Amniotic stem cell (primary cell): ENCODE measurements at places on chromosomes 5 and 9.

DNA sequence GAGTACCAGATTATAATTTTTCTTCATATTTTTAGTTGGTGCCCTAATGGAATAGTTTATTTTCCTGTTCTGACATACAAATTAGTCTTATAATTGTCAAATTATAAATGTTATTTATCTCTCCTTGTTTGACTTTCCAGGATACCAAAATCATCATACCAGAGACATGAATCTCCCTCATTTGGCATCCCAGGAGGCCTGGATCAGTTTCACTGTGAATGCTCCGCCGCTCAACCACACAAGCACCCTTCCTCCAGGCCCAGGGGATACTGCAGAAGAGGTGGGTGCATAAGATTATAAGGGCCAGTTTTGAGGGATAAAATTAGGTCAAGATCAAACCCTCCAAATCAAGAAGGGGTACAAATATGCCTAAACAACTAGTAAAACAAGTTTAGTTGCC lies 1229.3 kb downstream of the CDH12 start:
- no peak for DNase-seq

- no peak for DNase-seq
Observed at GRCh38 chr5:62786099-62786498, 207.5 kb downstream of the LRRC70 start.

DNA sequence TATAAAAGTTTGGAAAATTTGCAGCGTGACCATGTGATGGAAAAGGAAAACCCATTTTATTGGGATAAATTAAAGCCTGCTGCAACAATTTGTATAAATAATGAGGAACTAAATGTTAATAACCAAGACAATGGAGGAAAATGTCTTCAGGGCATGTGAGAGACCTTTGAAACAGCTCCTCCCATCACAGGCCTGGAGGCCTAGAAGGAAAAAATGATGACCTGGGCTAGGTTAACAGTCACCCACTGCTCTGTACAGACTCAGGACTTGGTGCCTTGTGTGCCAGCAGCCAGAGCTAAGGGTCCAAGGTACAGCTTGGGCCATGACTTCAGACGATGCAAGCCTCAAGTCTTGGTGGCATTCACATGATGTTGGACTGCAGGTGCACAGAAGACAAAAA lies 22.0 kb upstream of the UGT3A1 start:
- DNase-seq, result no peak

- no peak for DNase-seq
Observed at GRCh38 chr5:105752801-105753200, 1917.9 kb downstream of the EFNA5 start.

GRCh38 chr9:87684627-87685219 lies 41.2 kb upstream of the CTSL start:
- DNase-seq, result no peak

DNA sequence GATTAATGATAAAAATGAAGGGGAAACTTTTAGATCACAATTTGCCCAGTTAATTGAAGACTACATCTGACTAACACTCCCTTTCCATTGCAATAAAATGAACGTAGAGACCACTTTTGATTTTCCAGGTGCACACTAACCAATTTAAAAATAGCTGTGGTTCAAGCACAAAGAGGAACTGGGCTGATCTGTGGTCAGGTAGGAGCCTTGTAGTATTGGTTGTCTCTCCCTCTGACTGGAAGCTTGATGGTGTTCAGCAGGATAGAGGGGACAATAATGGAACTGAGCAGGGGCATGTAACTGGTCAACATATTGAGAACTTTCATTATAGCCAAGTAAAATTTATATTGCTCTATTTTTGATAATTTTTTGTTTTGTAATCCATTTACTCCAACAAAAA lies 886.8 kb upstream of the SEMA6A start:
- DNase-seq, result no peak

- no peak for DNase-seq
Observed at GRCh38 chr5:95924720-95925377, 36.8 kb downstream of the ELL2 start.

DNA sequence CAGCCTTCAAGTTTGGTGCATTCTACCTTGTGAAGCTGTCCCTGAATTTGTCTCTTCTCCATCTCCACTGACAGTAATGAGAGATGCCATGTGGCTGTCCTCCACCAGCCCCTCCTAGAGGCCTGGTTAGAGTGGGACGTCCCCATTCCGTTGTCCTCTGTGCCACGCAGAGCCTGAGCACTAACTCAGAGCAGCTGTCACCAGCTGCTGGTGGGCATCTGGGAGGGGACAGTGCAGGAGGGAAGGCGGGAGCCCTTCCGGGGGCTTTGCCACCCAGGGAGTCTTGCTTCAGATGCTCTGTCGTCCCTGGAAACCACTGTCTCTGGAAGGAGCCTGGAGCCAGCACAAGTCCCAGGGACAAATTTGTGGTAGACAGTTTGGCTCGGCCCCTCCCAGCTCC lies 78.6 kb downstream of the PDZD2 start:
- DNase-seq, result no peak
